Activated CD4-positive, alpha-beta T cell treated with anti-CD3 and anti-CD28 coated beads, Interleukin-2, amount 10 ng/mL, durations not matched to agents 24 days and 14 days (primary cell): ENCODE measurements at places on chromosomes 4 and X. TPM values are rescaled to one million over a fixed set of nuclear protein-coding genes. Genes with fewer than 3 reads are reported as not detected.

Gene CLDN34
- not detected in 2 replicates for total RNA-seq

Gene NLGN3
- 1.0 and 1.1 TPM in 2 replicates for total RNA-seq

DNA sequence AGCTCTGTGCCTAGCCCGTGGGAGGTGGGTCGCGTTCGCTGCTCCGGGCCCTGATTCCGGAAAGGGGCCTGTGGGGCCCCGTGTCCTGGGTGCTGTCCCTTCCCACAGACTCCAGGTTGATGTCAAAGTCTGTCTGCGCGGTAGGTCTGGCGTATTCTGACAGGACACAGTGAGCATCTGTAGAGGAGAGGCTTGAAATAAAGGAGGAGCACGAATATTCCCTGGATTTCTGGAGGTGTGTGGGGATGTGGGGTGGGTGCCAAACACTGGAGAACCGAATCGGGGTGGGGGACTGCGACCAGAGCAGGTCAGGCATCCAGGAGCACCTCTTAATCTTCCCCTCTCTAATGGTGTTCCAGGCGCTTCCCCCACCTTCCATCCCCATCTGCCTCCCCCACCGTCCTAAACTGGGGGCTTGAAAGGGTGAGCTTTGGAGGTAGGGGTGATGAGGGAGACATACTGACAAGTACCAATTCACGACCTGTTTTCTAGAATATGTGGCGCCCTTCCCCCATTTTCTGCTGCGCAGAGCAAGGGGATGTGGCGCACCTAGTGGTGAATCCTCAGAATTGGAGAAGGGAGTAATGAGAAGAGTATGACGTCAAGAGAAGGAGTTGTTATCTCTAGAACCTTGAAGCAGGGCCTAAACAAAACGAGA, 877 bp downstream of the GPRASP1 start:
- H3K27me3 ChIP-seq, result peaks cover 10% of the 10 kb centered on the region
- no peaks in the 10 kb centered on the region for H3K36me3 ChIP-seq
- H3K27ac ChIP-seq, result no peak overlapping the region
- DNase-seq, result peak; percentile 79

GRCh38 chr4:113236916-113237315, 187.5 kb downstream of the ANK2 start:
- H3K4me3 ChIP-seq, result no peak overlapping the region
- no peak for DNase-seq
- no peaks in the 10 kb centered on the region for H3K36me3 ChIP-seq
- H3K27me3 ChIP-seq, result no peaks in the 10 kb centered on the region
- H3K27ac ChIP-seq, result no peak overlapping the region

- H3K27ac ChIP-seq, result peak overlapping the region; percentile 95
- H3K27me3 ChIP-seq, result no peaks in the 10 kb centered on the region
- peak overlapping the region; percentile 63 for H3K4me3 ChIP-seq
- H3K36me3 ChIP-seq, result peaks cover 3% of the 10 kb centered on the region
- DNase-seq, result peak; percentile 68
Observed at GRCh38 chr4:38889143-38889542, 21.5 kb downstream of the FAM114A1 start.

DNA sequence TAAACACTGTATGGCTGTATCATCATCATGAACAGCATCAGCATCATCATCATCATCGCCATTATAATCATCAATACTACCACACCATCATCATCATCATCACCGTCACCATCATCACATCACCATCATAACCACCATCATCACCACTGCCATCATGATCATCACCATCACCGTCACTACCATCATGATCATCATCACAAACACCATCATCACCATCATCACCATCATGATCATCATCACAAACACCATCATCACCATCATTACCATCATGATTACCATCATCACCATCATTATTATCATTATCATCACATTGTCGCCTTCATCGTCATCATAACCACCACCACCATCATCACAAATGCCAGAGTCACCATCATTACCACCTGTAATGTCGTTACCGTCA, 1196.9 kb downstream of the NLGN4X start:
- no peaks in the 10 kb centered on the region for H3K4me1 ChIP-seq
- no peak overlapping the region for H3K4me3 ChIP-seq
- no peak for DNase-seq
- H3K27ac ChIP-seq, result no peak overlapping the region

DNA sequence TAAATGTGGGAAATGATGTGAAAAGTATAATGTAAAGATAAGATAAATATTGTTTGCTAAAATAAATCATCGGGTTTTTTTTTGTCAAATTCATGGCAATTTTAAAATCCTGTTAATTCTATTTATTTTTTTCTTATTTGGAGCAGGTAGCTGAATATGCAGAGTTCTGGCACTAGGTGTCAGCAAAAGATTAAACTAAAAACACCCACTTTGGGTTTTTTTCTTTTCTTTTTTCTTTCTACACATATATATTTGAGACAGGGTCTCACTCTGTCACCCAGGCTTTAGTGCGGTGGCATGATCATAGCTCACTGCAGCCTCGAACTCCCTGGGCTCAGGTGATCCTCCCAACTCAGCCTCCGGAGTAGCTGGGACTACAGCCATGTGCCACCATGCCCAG, 6.9 kb upstream of the RAP2C start:
- peaks cover 5% of the 10 kb centered on the region for H3K4me1 ChIP-seq
- H3K36me3 ChIP-seq, result no peaks in the 10 kb centered on the region
- DNase-seq, result no peak
- H3K4me3 ChIP-seq, result no peak overlapping the region

- peaks cover 73% of the 10 kb centered on the region for H3K36me3 ChIP-seq
- DNase-seq, result no peak
Observed at GRCh38 chrX:78957768-78958130, 12.6 kb downstream of the P2RY10 start.

- peak overlapping the region; percentile 51 for H3K4me3 ChIP-seq
- peaks cover 35% of the 10 kb centered on the region for H3K36me3 ChIP-seq
- peaks cover 51% of the 10 kb centered on the region for H3K4me1 ChIP-seq
- peak overlapping the region; percentile 92 for H3K27ac ChIP-seq
- no peak for DNase-seq
Observed at GRCh38 chrX:65707151-65707550, 39.7 kb downstream of the MSN start.

DNA sequence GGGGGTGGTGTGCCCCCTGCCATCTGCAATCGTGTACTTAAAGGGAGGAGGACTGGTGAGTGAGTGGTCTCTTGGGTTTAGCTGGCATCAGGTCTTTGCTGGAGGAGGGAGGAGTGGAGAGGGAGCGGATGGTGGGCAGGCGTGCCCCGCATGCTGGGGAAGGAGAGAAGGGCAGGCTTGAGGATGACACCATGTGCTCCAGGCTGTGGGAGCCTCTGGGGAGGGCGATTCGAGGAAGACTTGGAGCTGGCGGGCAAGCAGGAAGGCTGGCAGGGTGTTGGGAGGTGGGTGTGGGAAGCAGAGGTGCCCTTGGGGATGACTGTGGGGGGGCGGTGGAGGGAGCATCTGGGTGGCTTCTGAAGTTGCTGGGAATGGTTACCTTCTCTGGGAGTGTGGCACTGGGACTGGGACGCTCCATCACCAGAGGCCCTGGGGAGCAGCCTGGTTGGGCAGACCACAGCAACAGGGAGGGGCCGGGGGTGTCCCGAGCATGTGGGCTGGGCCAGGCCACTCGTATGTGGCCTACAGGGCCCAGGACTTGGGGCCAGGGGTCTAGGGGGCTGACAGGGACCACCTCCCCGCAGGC, 30.8 kb upstream of the AFAP1 start:
- no peaks in the 10 kb centered on the region for H3K27me3 ChIP-seq
- H3K36me3 ChIP-seq, result peaks cover 31% of the 10 kb centered on the region
- peak overlapping the region; percentile 96 for H3K4me3 ChIP-seq
- no peak for DNase-seq
- peaks cover 71% of the 10 kb centered on the region for H3K4me1 ChIP-seq

DNA sequence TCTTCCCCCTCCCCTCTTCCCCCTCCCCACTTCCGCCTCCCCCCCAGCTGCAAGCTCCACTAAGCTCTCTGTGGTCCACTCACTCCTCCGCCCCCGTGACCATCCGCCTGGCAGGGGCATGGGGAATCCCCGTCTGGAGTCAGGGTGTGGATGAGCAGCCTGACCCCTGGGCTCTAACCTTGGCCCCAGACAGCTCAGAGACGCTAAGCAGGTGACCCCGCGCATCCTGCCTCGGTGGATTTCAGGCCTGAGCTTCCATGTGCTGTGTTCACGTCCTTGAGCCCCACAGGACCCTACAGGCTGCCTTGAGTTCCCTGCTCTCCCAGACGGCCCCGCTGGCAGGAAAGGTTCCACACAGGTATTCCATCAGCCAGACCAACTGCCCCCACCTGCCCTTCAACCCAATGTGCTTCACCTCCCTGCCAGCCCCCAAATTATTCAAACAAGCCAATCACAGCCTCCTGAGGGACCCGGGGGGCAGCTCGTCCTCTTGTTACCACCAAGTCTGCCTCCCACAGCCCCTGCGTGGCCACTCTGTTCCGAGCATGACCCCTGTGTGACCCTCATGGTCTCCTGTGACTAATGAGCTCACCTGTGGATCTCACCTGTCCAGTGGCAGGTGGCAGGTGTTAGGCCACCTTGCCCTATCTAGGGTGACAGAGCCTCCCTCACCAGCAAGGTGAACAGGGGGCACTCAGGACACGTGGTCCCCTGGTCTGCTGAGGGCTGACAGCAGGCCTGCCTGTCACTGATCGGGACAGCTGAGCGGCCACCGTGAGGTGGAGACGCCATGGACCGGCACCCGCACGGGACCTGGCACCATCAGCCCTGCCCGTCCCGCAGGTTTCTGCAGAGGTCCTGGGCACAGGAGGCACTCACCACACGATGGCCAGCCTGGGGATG, 73.2 kb upstream of the MXD4 start:
- H3K4me3 ChIP-seq, result no peak overlapping the region
- DNase-seq, result no peak
- no peaks in the 10 kb centered on the region for H3K27me3 ChIP-seq
